ENCODE measurements at places on chromosomes 2 and 18.

DNA sequence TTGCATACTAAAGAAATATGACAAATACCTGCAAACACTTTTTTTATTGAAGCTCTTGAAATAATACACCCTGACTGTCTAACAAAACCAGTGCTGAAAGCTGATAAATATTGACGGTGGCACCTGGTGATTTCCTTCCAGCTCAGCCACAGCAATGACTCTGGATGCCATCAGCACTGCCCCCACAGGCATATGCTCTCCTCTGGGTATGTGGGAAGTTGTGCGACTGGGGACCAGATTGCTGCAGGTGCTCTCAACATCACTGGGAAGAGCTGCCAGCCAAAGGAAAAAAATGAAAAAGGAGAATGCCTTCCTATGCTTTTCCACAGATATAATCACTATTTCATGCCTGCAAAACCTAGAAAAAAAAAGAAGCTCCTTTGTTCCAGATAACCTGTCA lies 141.5 kb downstream of the PIGN start:
- no peak for DNase-seq

- DNase-seq = no peak
These were observed 20.2 kb downstream of the INPP4A start for GRCh38 chr2:98464772-98465310.

- no peak for DNase-seq
These were observed 3.5 kb upstream of the EMILIN1 start for GRCh38 chr2:27074738-27075565.

- no peak for DNase-seq
These were observed 167.0 kb upstream of the RPRM start for GRCh38 chr2:153645599-153645998.

DNA sequence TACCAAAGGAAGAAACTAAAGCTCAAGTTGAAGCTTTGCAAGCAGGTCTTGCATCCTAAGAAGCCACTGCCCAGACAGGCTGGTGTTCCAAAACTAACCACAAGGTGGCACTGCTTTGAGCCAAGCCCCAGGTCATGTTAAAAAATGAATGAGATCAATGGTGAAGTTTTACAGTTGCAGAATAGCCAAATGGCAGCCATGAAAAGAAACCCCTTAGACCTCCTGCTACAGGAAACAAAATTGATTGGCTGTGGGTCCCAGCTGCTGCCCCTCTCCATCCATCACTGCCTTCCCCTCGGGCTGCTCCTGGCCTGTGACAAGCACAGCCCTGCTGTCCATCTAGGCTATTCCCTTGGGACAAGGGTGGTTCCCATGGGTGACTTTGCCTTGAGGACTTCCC lies 20.7 kb upstream of the MREG start:
- DNase-seq = peak; percentile 72

DNA sequence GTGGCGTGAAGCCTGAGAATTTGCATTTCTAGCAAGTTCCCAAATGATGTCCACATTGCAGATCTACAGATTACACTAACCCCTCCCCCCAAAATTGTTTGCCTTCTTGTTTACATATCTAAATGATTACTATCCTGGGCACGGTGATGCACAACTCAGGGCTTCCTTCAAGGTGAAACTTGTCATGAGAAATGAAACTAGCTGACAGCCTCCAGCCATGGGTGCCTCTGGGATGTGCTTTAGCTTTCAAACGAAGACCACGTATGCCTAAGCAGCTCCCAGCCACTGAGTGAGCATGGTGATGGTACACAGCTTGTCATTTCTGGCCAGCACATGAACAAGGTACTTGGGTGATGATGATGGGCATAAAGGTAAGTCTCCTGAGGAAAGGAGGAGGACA lies 464.8 kb upstream of the DDX18 start:
- DNase-seq = no peak

GRCh38 chr2:213429516-213429915 lies 145.3 kb downstream of the SPAG16 start:
- no peak for DNase-seq

DNA sequence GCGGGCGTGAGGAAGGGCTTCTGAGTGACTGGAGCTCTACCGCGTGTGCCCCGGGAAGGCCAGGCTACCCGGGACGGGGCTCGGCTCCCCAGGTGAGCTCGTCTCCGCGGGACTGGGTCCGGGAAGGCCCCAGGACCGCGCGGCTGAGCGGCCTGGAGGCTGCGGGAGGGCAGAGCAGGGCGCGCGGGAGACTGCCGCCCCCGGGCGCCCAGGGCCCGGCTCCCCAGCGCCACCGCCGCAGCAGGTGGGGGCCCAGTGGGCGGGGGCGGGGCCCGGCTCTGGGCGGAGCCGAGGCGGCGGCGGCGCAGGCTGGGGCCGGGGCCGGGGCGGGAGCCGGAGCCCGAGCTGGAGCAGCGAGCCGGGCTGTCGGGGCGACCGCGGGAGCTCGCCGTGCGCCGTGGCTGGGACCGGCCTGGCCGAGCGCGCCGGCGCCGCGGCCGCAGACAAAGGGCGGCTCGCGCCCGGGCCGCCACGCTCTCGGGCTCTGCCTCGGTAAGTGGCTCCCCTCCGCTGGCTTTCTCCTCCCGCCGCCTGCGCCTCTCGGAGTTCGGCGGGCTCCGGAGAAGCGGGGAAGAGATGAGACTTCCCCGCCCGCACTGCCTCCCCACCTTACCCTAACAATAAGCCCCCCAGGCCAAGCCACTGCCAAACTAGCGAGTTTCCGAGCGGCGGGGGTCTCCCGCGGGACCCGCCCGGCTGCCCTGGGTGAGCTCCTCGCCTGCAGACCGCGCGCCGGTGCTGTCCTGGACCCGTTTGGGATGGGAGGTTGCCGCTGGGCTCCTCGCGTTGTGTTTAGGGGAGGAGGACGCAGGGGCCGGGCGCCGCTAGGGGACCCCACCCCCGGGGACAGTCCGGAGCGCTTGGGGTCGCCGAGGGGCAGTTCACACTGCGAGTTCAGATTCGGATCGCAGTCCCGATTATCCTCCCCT lies at the start of gene MAPK4:
Gene MAPK4 (plus strand): TSS at position 336 of the 929 bp plus-strand sequence. CDS start 103,872 bp downstream, outside the sequence.
- DNase-seq = no peak

- no peak for DNase-seq
These were observed 297.8 kb downstream of the MYCN start for GRCh38 chr2:16238001-16238761.

- DNase-seq = no peak
These were observed 68.4 kb upstream of the PPP1CB start for GRCh38 chr2:28683100-28683706.

GRCh38 chr2:16717477-16717876 lies 51.8 kb upstream of the CYRIA start:
- DNase-seq = no peak

DNA sequence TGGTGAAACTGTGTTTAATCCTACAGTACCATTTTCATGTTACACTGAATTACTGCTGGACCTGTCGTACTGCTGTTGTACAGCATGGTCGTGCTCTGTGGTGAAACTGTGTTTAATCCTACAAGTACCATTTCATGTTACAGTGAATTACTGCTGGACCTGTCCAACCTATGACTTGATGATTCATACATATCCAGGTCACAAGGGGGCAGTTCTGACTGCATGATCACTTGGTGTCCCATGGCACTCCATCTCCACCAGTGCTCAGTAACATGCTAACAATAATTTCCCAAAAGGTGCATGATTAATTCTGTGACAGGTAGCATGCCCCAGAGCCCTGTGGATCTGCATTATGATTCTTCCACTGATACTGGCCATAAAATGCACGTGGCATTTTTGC lies 101.6 kb downstream of the ADCYAP1 start:
- DNase-seq = no peak

DNA sequence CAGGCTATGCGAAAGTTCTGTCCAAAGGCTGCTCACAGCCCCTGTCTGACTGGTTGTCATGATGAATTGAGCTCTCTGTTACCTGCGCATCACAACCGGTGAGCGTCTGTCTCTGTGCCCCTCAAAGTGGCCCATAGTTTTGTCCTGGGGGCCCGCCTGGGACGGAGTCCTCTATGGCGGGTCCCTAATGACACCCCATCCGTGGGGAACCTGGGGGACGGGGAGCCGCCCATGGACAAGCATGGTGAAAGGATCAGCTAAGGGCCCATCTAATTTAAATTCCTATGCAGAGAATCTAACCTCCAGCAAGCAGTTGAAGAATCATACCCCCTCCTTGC lies 473 bp downstream of the ELMOD3 start:
- no peak for DNase-seq

GRCh38 chr18:56412951-56413350 lies 225.4 kb downstream of the TXNL1 start:
- DNase-seq = no peak

DNA sequence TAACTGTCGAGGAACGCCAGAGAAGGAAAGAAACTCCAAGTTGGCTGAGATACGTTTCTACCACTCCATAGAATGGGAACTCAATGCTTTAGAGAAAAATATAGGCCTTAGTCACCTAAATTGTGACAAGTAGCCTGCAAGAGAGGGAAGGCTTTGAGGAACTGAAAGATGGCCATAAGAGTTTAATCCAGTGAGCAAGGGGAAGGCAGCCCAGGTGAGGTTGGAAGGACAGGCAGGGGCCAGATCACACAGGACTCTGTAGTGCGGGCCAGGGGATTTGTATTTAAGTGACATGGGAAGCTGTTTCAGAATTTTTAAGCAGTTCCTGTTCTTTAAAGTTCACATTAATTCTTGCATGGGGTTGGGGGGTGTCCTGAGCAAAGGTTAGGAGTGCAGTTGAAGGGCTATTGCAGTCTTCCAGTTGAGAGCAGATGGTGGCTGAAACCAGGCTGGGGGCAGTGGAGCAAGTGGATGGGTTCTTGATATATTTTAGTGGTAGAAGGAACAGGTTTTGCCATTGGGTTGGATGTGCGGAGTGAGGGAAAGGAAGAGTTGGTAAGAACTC lies 138.9 kb upstream of the PELI1 start:
- DNase-seq = no peak

DNA sequence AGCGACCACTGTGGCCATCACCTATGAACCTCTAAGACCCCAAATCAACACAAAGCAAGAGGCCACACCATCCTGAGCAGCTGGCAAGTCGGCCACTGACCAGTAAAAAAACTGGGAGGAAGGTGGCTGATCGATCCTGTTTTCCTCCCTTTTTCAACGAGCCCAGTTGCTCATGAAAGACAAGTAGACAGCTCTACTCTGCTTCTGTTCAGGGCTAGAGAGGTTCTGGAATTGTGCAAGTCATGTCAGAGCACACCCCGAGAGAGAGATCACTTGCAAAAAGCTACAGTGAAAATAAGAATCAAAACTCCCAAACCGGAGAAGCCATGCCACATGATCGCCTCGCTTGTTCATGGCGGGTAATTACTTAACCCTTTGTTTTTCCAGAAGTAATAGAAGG lies 34.6 kb downstream of the ZNF516 start:
- no peak for DNase-seq

DNA sequence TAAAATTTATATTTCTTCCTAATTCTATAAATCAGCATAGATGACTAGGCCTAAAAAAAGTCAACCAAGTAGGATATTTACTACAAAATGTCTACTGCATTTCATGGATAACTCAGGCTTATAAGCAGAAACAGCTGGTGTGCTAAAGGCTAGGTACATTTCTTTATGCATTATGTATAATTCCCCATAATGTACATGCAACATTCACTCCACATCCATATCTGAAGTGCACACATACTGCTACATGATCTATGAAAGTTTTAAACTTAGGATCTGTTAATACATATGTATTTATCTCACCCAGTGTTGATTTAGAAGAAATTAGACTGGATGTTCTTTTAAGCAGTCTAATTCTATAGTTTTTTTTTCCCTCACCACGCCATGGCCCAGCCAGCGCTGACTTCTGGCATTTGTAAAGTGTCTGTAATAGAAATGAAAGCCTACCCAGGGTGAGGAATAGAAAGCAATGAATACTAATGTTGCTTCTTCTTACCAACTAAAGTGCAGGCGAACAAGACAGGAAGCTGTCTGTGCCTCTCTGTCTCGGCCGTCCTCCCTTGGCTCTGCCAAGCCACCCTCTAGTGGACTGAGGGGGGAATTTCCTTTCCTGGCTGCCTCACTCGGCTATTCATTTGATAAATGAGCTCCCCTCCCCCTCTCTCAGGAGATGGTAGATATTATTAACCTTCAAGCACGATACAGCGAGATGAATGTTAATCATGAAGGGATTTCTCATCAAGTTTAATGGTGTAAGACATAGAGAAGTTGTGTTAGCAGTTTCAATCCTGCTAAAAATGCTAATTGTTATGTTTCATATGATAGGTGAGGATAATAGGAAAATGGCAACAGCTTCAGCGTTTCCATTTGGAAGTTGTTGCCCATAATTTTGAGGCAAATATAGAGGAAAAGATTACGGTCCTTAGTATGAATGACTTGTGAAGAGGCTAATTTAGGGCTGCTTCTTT lies 384.5 kb downstream of the MTX2 start:
- no peak for DNase-seq

DNA sequence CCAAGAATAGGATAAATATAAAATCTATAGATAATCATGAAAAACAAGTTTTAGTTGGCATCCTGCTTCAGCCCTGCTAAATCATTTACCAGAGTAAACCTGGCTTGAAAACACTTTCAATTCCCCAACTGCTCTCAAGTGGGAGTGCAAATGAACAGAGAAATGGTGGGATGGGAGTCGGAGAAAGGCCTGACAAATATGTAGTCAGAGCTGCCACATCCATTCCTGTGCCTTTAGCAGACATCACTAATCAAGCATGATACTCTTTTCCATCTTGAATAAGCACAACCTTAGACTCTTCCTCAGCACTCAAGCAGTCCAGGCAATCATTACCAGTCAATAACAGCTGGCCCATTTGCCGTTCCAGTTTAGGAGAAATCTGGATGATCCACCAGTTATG lies 101.3 kb downstream of the ANKRD44 start:
- DNase-seq = no peak

- no peak for DNase-seq
These were observed 1059.7 kb downstream of the TSN start for GRCh38 chr2:122815120-122815519.

- DNase-seq = no peak
These were observed 42.9 kb downstream of the TMEM37 start for GRCh38 chr2:119474371-119475224.

- no peak for DNase-seq
These were observed 383.6 kb downstream of the PIK3C3 start for GRCh38 chr18:42338683-42339082.

- DNase-seq = no peak
These were observed 27.9 kb downstream of the HNMT start for GRCh38 chr2:137992039-137992646.

DNA sequence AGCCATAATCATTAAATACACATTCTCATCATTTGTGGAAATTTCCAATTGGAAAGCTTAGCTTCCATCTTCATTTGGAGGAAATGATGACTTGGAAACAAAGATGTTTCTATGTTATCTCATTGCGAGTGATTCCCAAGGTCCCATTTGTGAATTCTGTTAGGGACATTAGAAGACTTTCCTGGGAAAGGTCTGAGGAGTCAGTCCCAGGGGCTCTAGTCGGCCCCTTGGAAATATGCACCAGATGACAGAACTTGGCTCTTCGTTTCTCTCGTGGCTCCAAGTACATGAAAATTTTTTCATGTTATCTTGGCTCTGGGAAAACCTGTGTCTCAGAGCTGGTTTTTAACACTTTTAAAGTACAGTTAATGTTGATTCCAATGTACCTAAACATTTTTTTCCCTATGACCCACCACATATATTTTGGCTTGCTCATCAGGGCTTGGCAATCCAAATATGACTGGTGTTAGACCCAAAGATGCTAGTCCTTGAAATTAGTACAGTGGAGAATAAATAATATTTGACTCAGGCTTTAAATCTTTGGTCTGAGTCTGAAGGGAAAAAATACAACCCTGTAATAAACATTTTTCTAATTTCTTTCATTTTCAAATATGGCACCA lies 15.4 kb upstream of the CAVIN2 start:
- DNase-seq = no peak

Data from activated naive CD8-positive, alpha-beta T cell treated with anti-CD3 and anti-CD28 coated beads, Interleukin-2, amount 50 U/mL, for 16 hours (primary cell).